ENCODE measurements at places on chromosomes 16 and 17.

DNA sequence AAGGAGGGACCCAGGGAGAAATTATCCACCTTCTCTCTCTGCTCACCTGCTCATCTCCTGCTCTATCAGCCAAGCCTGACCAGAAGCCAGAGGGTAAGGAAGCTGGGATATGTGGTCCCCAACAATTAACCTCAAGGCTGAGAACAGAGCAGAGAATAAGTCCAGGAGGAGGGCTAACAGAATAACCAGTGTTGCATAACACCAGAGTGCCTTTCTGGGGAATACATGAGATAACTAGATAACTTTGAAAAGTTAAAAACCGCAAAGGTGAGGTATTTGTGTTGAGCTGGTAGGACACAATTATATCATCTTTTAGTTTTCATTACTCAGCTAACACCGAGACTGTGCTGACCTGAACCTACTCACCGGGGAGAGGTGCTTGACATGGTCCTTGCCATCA lies 180.8 kb downstream of the SALL1 start:
- no peak for DNase-seq

GRCh38 chr17:50266384-50267073 lies 7.7 kb upstream of the TMEM92 start:
- peak; percentile 96 for DNase-seq

GRCh38 chr16:21301895-21302291 lies 23.8 kb upstream of the CRYM start:
- DNase-seq = no peak

DNA sequence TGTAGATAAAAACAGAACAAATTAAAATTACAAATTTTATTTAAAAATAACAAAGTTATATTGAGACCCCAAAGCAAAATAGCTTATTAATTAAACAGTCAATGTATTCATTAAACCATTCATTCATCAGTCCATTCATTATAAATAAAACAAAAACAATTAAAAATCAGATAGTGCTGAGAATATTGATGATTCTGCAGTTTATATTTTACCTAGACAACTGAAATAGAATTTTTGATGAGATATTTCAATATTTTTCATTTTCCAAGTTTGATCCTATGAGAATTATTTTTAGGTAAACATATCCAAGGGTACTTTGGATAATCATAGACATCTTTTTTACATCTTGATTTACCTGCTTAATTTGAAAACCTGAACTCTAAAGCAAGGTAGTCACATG lies 15.2 kb upstream of the NETO2 start:
- no peak for DNase-seq

DNA sequence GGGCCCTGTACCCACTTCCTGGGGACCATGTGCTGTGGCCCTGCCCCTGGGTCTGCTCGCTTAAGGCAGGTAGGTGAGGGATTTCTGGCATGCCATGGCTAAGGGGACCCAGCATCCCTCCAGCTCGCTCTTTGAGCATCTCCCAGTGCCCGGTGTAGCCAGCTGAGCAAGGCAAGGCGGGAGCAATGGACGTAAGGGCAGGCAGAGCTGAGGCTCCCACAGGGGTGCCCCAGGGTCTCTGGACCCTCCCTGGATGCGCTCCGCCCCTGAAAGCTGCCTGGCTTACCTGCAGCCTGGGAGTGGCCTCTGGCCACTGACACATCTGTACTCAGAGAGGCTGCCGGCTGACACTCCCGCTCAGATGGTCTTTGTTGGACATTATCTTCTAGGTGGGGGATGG lies 189.9 kb downstream of the IRF8 start:
- DNase-seq = no peak

DNA sequence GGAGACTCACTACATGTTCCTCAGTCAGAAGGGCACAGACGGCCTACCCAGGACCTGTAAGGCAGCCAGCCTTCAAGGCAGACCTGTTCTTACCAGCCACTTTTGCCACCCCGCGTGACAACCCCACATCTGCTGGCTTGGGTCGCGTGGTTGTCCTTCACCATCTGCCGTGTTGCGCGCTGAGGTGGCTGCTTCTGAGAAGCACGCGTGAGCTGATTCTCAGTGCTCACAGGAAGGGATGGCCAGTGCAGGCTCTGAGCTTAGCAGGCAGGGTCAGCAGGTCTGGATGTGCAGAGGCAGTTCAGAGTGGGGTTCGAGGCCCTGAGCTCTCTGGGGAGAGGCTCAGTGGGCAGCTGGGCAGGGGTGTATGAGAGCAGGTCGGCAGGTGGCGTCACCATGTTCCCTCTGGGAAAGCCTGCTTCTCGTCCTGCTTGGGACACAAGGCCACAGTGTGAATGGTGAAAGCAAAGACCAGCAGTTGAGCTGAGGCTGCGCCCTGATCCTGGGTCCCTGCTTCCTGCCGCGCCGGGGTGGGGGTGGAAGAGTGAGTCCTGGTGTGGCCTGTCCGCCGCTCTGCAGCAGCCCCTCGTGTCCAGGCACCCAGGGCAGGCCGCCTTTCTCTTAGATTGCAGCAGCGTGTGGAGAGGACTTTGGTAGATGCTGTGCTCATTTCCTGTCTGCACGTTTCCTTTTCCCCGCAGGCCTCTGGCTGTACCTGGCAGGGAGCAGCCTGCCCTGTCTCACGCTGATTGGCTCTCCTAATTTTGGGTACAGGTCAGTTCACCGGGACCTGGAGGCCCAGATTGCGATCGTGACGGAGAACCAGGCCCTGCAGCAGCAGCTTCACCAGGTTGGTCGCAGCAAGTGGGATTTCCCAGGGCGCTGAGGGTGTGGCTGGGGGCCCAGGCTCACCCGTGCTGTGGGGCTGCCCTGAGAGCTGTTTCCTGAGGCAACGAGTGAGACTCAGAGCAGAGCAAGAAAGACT lies 36.0 kb downstream of the PGS1 start:
- no peak for DNase-seq

DNA sequence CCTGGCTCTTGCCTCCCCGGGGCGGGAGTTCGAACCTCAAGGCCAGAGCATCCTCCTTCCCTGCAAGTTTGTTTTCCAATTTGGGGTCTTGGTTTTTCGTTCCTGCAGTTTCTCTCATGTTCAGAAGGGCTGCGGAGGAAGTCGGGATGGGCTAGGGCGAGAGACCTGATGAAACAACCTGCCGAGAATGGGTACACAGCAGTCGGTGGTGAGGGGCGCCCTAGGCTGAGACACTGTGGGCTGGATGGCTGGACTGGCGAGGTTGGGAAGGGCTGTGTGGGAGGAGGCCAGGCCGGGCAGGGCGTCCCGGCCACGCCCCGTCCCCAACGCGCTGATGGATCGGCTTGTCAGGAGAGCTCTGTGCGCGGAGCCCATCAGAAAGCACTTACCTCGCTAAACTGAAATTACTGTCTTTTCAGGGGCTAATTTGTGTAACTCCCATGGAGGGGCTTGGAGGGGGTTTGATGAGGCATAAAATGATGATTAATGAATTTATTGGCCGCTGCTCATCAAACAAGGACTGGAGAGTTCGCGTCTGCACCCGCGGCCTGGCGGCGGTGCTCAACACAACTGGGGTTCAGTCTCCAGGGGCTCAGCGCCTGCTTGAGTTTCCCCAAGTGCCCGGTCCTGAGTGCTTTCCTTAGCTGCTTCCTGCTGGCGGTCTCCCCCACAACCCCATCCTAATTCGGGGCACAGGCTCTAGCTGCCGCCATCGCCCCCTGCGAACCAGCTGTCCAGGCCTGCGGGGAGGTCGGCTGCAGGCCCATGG lies 9.0 kb downstream of the IRX5 start:
- no peak for DNase-seq

GRCh38 chr17:34598161-34598776 lies 18.9 kb downstream of the TMEM132E start:
- DNase-seq = no peak

DNA sequence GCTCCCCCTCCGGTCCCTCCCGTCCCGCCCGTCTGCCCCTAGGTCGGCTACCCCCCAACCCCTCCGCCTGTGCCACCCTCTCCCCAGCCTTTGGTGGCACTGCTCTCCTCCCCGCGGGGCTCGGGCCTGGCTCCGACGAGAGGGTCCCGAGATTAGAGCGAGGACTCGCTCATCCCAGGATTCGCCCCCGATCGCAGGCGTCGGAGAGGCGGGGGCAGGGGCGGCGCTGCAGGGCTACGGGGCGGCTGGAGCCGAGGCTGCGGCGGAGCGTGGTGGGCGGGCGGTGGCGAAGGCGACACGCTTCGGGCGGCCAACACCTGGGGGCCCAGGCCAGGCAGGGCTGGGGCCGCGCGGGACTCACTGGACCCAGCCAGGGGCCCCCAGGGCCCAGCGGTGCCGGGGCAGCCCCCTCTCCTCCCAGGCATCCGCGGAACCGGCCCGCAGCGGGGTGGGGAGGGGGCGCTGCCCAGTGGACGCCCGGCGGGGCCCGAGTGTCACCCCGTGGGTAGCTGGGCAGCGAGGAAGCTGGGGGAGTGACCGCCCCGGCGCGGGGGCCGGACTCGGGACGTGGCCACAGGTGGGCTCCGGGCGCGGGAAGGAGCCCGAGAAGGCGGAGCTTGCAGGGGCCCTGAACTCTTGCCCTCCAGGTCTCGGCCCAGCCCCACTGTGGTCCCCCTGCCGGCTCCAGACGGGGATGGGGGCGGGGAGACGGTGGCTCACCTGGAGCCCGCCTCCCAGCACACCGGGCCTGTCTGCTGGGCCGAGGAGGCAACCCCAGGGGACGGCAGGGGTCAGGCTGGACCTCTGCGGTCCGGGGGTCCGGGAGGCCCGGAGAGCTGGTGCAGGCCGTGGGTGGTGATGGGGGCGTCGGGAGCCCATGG lies 1.5 kb downstream of the MGAT5B start:
- no peak for DNase-seq

DNA sequence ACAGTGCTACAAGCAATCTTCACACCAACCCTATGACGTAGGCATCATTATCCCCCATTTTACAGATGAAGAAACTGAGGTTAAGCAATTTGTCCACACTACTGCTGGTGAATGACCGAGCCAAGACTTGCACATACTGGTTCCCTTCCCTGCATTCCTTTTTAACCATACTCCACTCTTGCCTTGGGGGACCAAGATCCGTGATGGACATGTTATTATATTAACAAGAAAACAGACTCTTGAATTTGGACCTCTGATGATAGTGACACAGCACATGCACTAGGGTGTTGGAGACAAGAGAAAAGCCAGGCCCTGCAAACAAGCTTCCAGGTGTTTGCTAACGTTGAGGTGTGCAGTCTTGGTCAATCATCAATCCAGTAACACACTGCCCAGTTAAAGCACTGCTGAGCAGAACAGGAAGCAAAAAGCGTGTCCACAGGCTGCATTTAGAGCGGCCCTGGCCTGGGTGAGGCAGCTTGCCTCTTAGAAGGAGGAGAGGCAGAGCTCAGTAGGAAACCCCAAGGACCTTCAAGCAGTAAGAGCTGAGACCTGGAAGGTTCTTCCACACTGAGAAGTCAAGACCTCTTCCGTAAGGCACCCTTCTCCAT lies 36.7 kb downstream of the HNF1B start:
- no peak for DNase-seq

- no peak for DNase-seq
Measured at GRCh38 chr17:8900626-8901585, 33.4 kb upstream of the PIK3R6 start.

GRCh38 chr16:74832228-74832627 lies 57.6 kb upstream of the FA2H start:
- no peak for DNase-seq

DNA sequence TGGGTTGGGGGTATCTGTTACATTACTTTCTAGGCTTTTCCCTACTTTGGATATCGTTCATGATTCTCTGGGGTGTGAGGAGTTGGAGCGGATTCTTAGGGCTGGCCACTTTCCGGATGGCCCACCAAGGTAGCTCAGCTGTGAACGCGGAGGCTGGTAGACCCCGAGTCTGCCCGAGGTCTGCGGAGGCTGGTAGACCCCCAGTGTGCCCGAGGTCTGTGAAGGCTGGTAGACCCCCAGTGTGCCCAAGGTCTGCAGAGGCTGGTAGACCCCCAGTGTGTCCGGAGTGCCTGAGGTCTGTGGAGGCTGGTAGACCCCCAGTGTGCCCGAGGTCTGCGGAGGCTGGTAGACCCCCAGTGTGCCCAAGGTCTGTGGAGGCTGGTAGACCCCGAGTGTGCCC lies 99.2 kb upstream of the ZNF469 start:
- no peak for DNase-seq
